ENCODE measurements at places on chromosomes 7 and 10.

- no peak for DNase-seq
Observed at GRCh38 chr10:113985297-113985844, 58.3 kb upstream of the ADRB1 start.

- DNase-seq: no peak
Observed at GRCh38 chr10:92082583-92083280, 159.2 kb downstream of the BTAF1 start.

- no peak for DNase-seq
Observed at GRCh38 chr7:53940483-53940882, 601.7 kb upstream of the VSTM2A start.

DNA sequence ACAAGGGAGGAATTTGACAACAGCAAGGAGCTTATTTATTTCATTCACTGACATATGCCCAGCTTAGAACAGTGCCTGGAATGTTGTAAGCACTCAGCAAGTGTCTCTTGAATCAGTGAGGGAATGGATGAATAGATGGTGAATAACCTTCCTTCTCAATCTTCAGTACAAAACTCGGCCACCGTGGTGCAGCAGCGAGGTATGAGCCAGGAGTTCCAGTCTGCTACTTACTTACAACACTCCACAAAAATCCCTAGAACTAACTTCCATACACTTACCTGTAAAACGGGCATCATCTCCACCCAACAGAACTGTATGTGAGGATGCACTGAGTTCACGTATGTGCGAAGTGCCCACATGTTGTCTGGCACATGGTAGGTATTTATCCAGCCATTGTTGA lies 237.4 kb downstream of the WDR11 start:
- DNase-seq: no peak

GRCh38 chr7:1219498-1219897 lies 13.2 kb upstream of the UNCX start:
- DNase-seq: no peak

DNA sequence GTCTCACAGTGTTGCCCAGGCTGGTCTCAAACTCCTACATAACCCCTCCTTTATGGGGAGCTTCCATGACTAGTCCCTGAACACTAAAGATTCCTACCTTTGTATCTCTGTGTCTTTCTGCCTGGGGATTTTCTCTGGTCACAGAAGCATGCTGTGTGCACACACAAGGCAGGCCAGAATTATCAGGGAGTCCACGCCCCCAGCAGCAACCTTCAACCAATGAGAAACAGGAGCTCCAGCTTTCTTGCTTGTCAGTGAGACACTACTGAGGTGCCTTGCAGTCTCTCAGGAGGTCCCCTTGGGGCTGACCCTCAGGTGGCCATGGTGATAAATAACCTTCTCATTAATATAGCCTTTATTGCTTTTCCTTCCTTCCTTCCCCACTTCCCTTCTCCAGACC lies 45.1 kb upstream of the AUTS2 start:
- DNase-seq: no peak

DNA sequence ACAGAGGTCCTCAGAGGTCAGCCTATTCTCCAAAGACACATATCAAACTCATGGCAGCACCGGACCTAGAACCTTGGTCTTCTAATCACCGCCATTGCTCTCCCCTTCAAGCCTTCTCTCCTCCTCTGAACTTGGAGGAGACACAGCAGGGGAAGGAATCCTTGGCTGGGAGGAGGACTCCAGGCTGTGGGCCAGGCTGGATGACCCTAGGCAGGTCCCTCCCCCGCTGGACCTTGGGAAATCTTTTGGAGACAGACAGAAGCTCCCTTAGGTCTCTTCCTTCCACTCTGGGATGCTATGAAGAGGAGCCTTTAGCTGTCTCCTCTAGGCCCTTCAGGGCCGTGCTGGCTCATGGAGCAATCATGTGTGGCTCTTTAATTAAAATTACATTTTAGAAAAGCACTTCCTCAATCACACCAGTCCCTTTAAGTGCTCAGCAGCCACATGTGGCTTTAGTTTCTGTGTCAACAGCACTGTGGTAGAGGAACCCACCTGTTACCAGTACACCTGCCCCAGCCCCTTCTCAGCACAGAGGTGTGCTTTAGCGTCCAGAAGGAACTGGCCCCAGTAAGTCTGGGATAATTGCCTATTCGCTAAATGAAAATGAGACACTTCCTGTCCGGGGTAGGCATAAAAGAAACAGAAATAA lies 238.2 kb downstream of the CELF2 start:
- peak; percentile 13 for DNase-seq

DNA sequence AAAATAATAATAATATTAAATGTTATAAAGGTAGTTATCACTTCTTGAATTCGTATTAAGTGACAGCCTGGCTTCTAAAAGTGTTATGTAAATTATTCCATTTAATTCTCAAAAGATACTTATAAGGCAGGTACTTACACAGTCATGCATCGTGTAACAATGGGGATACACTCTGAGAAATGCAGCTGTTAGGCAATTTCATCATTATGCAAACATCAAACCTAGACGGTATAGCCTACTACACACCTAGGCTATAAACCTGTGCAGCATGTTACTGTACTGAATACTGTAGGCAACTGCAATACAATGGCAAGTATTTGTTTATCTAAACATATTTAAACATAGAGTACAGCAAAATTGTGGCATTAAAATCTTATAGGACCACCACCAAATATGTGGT lies 1.5 kb downstream of the IFIT1 start:
- DNase-seq: no peak

DNA sequence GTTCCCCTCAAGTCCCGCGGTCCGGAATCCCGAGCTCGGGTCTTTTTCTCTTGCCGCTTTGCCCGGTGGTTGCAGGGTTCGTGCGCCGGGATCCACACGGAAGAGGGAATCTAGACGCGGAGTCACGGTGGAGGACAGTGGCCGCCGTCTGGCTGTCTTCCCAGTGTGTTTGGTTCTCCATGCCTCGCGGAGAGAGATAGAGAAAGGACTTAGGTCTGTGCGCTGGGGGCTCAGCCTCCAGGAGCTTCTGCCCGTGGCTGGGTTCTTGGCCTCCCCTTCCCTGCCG lies 1.6 kb downstream of the FFAR4 start:
- DNase-seq: no peak

- DNase-seq: no peak
Observed at GRCh38 chr7:157704365-157704764, 367.6 kb downstream of the DNAJB6 start.

DNA sequence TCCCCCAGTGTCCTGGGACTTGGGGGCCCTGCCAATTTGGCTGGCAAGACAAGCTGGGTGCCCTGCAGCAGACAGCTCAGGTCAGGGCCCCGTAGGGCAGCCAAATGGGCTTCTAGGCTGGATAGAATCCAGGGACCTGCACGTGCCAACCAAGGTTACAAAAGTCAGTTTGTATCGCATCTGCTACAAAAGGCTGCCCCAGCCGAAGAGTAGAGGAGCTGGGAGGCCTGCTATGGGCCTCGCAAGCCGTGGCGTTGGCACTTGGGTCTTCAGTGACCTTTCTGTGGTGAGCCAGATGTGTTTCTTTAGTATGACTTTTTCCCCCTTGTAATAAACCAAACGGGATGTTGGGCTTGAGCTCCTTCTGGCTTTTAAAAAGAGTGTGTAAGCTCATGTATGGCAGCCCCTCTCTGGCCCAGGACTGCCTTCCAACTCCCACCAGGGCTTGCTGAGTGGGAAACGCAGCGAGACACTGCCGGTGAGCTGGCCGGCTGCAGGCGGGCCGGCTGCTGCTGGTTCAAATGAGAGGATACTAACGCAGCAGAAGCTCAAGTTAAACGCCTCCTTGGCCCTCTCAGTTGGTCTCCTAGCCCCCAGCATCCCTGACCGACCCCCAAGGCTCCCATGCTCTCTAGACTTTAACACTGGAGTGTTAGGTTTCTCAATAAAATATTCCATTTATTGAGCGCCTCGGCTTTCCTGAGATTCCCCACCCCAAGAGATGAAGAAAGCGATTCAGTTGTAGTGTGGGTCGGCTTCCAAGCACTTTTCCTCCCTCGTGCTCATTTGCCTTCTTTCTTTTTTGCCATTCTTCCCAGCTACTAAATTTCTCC lies 3.1 kb upstream of the HOXA10 start:
- no peak for DNase-seq

DNA sequence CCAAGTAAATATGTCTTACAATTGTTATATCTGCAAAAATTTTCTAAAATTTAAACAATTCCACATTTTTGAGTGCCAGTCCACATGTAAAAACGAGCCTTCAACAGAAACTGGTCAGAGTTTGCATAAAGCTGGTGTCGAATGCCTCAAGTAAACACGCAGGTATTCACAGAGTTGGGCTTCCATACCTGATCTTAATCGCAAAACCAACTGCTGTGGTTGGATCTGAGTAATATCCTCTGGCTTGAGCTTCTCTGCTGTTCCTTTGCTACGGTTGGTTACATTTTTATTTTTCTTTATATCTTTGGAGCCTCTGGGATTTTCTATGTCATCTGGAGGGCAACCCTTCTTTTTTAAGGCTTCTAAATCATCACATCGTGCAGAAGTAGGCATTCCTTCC lies 28.4 kb downstream of the ITGB1 start:
- DNase-seq: peak; percentile 2

DNA sequence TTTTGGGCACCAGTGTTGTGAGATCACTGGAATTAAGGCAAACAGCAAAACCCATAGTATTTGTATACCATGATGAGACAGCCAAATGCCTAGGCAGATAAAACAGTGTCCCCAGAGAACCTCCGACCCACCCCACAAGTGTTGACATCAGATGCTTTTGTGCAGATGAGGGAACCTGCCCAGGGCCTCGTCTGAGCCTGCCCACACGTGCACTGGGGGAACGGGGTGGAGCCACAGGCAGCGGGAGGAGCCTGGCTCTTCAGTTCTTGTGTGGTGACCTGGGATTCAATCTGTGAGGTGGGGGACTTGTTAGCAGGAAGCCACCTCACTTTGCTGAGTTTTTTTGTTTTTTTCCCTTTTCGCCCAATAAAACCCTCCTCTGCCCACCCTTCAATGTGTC lies 33.4 kb upstream of the OPTN start:
- no peak for DNase-seq

- no peak for DNase-seq
Observed at GRCh38 chr10:19782430-19783089, 33.7 kb upstream of the PLXDC2 start.

- DNase-seq: no peak
Observed at GRCh38 chr7:116511552-116512519, 12.3 kb downstream of the CAV2 start.

DNA sequence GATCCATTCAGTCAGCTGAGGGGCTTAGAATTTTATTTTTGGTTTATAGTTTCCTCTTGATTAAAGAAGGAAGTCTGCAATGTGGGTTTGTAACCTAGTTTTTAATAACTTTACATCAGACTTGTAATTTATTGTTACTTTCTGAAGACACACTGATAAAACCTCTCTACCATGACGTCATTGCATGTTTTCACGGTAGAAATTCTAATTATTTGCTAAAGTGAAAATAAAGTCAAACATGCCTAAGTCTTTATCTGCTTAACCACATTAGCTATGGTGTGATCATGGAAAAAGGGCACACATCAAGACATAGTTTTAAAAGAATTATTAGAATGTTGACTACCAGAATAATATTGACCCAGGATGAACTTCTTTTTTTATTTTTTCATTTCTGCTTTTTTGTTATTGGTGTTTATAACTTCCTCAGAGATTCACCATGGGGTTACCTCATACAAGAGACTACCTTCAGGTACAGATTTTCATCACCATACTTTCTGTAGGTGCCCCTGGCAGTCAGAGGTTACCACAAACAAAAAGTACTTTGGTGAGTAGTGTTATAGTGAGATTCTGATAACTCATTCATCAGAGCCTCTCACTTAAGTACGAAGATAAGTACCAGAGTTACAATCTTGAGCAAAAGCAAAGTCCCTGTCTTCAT lies 7.0 kb upstream of the PANK1 start:
- no peak for DNase-seq

GRCh38 chr10:108597657-108598319 lies 1325.5 kb downstream of the XPNPEP1 start:
- no peak for DNase-seq

- DNase-seq: no peak
Observed at GRCh38 chr7:64431838-64432237, 118.1 kb downstream of the ZNF736 start.

GRCh38 chr10:88881320-88881719 lies 1.3 kb downstream of the STAMBPL1 start:
- no peak for DNase-seq

DNA sequence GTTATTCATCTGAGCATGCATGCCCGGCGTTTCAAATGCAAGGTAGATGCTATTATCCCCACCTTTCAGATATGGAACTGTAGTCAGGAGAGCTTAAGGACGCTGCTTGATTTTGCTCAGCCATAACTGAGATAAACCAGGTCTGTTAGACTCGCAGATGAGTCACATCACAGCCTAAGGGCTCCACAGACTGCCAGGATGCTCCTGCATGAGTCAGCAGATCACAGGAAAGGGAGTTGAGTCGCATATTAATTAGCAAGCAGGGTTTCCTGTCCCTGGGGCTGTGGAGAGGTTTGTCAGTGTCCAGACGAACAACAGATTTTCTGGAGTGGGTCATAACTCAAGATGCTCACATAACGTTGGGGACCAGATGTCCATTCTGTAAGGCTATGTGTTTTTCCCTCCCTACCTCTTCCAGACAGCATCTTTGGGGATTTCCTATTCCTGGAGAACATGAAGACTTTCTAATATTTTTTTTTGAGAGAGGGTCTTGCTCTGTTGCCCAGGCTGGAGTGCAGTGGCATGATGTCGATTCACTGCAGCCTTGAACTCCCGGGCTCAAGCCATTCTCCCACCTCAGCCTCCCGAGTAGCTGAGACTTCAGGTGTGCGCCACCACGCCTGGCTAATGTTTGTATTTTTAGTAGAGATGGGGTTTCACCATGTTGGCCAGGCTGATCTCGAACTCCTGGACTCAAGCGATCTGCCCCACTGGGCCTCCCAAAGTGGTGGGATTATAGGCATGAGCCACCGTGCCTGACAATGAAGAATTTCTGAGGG lies 36.7 kb downstream of the PFKFB3 start:
- DNase-seq: no peak

- DNase-seq: no peak
Observed at GRCh38 chr10:121237718-121238117, 360.5 kb downstream of the FGFR2 start.

- DNase-seq: no peak
Observed at GRCh38 chr10:4217187-4217586, 432.2 kb upstream of the KLF6 start.

- no peak for DNase-seq
Observed at GRCh38 chr10:23656735-23657134, 217.9 kb downstream of the OTUD1 start.

DNA sequence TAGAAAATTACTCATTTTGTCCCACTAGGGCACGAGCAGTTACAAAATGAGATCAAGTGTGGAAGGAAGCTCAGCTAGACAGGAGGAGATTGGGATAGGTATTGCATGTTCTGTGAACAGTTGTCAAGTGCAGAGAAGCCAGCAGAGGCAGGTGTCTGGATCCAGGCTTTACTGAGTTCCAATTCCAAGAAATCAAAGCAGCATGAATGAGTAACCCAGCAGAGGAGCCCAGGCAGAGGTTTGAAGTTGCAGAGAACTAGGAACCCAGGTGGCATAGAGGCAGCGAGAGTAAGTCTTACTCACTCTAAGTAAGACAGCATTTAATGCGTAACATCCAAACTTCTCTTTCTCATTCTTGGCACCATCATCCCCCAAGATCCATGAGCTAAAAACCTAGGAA lies 11.8 kb downstream of the MRC1 start:
- DNase-seq: no peak

Measured in NCI-H2107 (cell line).